ENCODE measurements at places on chromosomes 2 and 18. TPM values are rescaled to one million over a fixed set of nuclear protein-coding genes. Genes with fewer than 3 reads are reported as not detected.

Gene DOCK10
- total RNA-seq: 198 TPM

Gene SLC8A1
- total RNA-seq: 0.34 TPM

Gene CYP27A1
- 0.18 TPM for total RNA-seq

Gene DES
- total RNA-seq: not detected

Gene DPP10
- total RNA-seq: not detected

Gene CPLX4
- total RNA-seq: not detected

Gene SERPINB13
- total RNA-seq: not detected

Gene GAREM1
- total RNA-seq: not detected

Gene G6PC2
- total RNA-seq: not detected

DNA sequence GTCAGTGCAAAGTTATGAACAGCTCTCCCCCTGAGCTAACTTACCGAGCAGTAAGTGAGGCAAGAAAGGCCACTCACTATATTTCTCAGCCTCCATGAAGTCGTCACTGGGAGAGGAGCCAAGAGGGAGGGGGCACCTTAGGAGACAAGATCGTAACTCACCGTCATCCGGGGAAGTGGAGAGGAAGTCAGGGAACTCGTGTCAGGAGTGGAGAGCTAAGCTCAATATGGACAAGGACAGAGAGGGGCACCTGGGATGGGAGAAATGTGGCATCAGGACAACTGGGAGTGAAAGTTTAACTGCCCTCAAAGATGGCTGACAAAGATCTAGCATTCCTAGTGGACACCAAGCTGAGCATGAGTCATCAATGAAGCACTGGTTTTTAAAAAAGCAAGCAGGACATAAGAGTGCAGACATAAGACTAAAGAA, 37.1 kb downstream of the BCL11A start:
- H3K4me3 ChIP-seq: no peak overlapping the region
- H3K27me3 ChIP-seq: peaks cover 8% of the 10 kb centered on the region
- H3K4me1 ChIP-seq: peaks cover 20% of the 10 kb centered on the region
- no peaks in the 10 kb centered on the region for H3K36me3 ChIP-seq
- DNase-seq: no peak
- no peak overlapping the region for H3K27ac ChIP-seq

DNA sequence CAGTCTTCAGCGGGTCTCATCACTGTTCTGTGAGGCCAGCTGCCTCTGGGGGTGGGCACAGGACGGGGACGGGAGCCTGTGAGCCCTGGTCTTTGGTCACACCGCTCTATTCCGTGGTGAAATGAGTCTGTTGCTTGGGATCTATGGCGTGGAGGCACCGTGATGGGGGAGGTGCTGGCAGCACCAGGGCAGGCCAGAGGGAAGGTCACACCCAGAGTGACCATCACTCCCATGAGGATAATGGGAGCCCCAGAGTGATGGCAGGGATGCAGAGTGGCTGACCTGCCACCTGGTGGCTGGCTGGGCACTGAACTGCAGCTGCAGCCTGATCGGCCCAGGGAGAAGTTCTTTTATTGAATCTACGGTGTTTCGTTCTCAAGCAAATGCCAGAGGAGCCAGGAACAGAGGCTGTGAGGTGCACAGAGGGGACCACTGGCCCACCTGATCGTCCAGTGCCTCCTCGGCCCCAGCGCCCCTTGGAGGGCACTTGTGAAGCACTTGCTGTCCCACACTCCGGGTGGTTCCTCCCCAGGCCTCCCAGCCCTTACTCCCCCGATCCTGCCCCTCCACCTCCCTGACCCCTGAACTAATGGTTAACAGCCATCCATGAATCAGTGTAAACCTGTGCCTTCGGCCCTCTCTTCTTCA, 17.9 kb downstream of the KCNIP3 start:
- no peak overlapping the region for H3K27ac ChIP-seq
- H3K27me3 ChIP-seq: peaks cover 2% of the 10 kb centered on the region
- no peaks in the 10 kb centered on the region for H3K4me1 ChIP-seq
- peak; percentile 21 for DNase-seq
- H3K36me3 ChIP-seq: no peaks in the 10 kb centered on the region
- no peak overlapping the region for H3K4me3 ChIP-seq

GRCh38 chr2:2181493-2181892, 149.6 kb downstream of the MYT1L start:
- H3K27ac ChIP-seq: no peak overlapping the region
- no peaks in the 10 kb centered on the region for H3K27me3 ChIP-seq
- H3K36me3 ChIP-seq: no peaks in the 10 kb centered on the region
- H3K4me3 ChIP-seq: no peak overlapping the region
- DNase-seq: no peak

GRCh38 chr2:133504566-133505505, 63.4 kb downstream of the NCKAP5 start:
- no peaks in the 10 kb centered on the region for H3K27me3 ChIP-seq
- H3K36me3 ChIP-seq: no peaks in the 10 kb centered on the region
- no peak for DNase-seq
- no peaks in the 10 kb centered on the region for H3K4me1 ChIP-seq

DNA sequence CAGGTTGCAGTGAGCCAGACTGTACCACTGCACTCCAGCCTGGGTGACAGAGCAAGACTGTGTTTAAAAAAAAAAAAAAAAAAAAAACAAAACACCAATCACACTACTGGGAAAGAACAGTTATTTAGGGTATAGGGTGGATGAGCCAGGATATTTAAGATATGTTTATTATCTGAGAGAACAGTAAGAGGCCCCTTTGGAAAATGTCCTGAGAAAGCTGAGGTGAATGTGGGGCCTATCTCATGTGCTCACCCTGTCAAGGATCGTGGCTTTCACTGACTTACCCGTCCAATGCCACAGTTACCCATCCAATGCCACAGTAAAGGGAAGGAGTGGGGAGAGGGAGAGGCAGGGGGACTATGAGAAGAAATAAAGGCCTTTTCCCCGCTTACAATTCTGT, 19.9 kb upstream of the ENOSF1 start:
- DNase-seq: no peak
- no peak overlapping the region for H3K27ac ChIP-seq
- peaks cover 7% of the 10 kb centered on the region for H3K4me1 ChIP-seq
- H3K27me3 ChIP-seq: no peaks in the 10 kb centered on the region
- peaks cover 58% of the 10 kb centered on the region for H3K36me3 ChIP-seq

GRCh38 chr2:16716024-16716423, 50.4 kb upstream of the CYRIA start:
- no peak for DNase-seq
- no peaks in the 10 kb centered on the region for H3K4me1 ChIP-seq
- H3K27me3 ChIP-seq: peaks cover 2% of the 10 kb centered on the region
- H3K36me3 ChIP-seq: no peaks in the 10 kb centered on the region

- no peak for DNase-seq
- H3K27ac ChIP-seq: no peak overlapping the region
- H3K36me3 ChIP-seq: no peaks in the 10 kb centered on the region
- peaks cover 42% of the 10 kb centered on the region for H3K4me1 ChIP-seq
- H3K27me3 ChIP-seq: no peaks in the 10 kb centered on the region
Observed at GRCh38 chr2:100137318-100137717, 5.1 kb downstream of the AFF3 start.

GRCh38 chr2:98086491-98087446, at the start of gene VWA3B:
VWA3B (plus strand) TSS chr2:98087167; CDS start chr2:98093093, 5,926 bp downstream.
- peak within 1 kb of the TSS; percentile 63 for H3K4me3 ChIP-seq
- peak within 1 kb of the TSS; percentile 29 for H3K27ac ChIP-seq
- no peaks in the 10 kb centered on the region for H3K36me3 ChIP-seq
- peaks cover 24% of the 10 kb centered on the region for H3K4me1 ChIP-seq

DNA sequence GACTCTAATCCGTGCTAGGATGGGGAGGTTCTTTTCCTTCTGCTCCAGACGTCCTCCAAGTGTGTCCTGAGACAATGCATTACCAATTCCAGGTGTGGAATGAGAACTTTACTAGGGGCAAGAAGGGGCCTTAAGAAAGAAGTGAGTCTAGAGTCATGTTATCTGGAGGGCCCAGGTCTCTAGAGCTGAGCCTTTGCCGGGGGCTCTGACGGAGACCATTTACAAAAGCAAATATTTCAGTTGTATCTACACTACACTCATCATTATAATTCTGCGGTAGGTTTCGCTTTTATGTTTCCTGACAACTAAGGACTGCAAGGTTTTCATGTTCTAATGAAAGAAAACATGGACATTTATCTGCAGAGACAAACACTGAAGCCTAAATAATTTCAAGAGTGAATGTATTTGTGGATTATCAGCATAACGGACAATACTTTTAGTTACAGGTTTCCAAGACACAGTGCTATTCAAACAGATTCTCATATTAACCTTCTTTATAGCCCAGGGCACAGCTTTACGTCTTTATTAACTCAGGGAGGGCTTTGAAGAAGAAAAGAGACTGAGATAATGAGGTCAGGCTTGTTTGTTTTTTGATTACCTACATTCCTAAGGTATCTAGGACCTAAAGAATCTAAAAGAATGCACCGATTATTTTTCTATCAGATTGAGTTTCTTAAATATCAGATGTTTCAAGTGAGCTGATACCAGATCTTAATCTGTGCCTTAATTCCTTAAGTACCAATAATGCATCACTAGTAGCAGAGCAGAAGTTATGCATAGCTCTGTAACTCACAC, 15.0 kb upstream of the LAMA1 start:
- no peaks in the 10 kb centered on the region for H3K4me1 ChIP-seq
- H3K27me3 ChIP-seq: no peaks in the 10 kb centered on the region
- no peaks in the 10 kb centered on the region for H3K36me3 ChIP-seq
- no peak overlapping the region for H3K4me3 ChIP-seq
- no peak for DNase-seq

DNA sequence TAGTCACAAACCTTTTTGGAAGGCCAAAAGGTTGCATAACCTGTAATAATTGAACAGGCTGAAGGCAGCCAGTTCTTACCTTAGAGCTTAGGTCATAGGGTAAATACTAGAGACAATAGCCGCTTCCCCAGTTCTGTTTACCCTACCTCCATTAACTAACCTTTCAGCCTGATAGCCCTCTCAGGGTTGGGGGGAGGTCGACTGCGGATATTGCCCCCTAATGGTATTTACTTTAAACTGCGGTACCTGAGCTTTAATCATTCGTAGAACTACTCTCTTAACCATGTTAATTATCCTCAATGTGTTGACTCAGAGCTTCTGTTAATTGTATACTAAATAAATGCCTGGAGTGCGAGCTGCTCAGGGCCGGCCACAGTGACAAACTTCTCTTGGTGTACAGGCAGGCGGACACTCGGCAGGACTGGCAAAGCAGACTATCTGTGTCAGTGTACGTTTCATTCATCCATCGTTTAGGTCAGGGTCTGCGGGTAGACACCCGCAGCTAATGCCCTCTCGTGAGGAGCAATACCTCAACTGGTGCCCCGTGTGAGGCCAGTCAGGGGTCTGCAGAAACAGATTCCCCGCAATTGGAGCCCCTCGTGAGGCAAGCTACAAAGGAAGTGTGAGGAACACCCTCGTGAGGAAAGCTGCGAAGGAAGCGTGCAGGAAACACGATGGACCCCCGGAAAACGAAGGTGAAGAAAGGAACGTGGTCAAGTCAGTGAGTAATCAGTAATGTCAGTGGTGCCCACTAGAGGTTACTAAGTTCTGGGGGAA, 115.3 kb upstream of the SCN7A start:
- H3K4me3 ChIP-seq: no peak overlapping the region
- H3K27me3 ChIP-seq: peaks cover 16% of the 10 kb centered on the region
- no peak overlapping the region for H3K27ac ChIP-seq
- DNase-seq: no peak
- peaks cover 12% of the 10 kb centered on the region for H3K4me1 ChIP-seq
- no peaks in the 10 kb centered on the region for H3K36me3 ChIP-seq

- H3K4me3 ChIP-seq: no peak overlapping the region
- no peaks in the 10 kb centered on the region for H3K27me3 ChIP-seq
- H3K27ac ChIP-seq: no peak overlapping the region
- peaks cover 24% of the 10 kb centered on the region for H3K4me1 ChIP-seq
Observed at GRCh38 chr2:75705921-75706320, 4.8 kb downstream of the GCFC2 start.

DNA sequence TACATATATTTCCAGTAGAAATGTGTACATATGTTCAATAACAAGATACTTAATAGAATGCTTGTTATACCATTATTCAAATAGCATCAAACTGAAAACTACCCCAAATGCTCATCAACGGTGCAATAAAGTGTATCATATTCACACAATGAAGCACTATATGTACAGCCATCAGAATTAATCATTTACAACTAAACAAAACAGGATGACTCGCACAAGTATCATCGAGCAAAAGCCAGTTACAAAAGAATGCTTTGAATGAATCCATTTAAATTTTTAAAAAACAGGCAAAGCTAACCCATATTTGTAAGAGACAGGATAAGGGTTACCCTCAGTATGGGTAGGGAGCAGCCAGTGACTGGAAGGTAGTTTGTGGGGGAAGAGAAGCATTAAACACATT, 132.8 kb upstream of the PDE1A start:
- DNase-seq: no peak
- H3K27ac ChIP-seq: no peak overlapping the region
- H3K4me1 ChIP-seq: no peaks in the 10 kb centered on the region
- H3K27me3 ChIP-seq: no peaks in the 10 kb centered on the region
- no peak overlapping the region for H3K4me3 ChIP-seq

GRCh38 chr2:173762221-173762620, 203.0 kb downstream of the SP3 start:
- no peak for DNase-seq
- H3K4me1 ChIP-seq: no peaks in the 10 kb centered on the region
- H3K27ac ChIP-seq: no peak overlapping the region
- H3K36me3 ChIP-seq: no peaks in the 10 kb centered on the region
- H3K4me3 ChIP-seq: no peak overlapping the region

- peak overlapping the region; percentile 52 for H3K4me3 ChIP-seq
- peaks cover 22% of the 10 kb centered on the region for H3K4me1 ChIP-seq
- H3K36me3 ChIP-seq: no peaks in the 10 kb centered on the region
- no peaks in the 10 kb centered on the region for H3K27me3 ChIP-seq
Observed at GRCh38 chr18:77004555-77005380, 127.8 kb downstream of the MBP start.

DNA sequence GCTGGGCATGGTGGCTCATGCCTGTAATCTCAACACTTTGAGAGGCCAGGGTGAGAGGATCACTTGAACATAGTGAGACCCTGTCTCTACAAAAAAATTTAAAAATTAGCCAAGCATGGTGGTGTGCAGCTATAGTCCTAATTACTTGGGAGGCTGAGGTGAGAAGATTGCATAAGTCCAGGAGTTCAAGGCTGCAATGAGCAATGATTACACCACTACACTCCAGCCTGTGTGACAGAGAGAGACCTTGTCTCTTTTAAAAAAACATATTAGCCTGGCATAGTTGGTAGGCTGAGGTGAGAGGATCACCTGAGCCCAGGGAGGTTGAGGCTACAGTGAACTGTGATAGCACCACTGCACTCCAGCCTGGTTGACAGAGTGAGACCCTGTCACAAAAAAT, 13.7 kb downstream of the TRAPPC8 start:
- H3K27ac ChIP-seq: no peak overlapping the region
- peaks cover 23% of the 10 kb centered on the region for H3K36me3 ChIP-seq
- H3K27me3 ChIP-seq: no peaks in the 10 kb centered on the region
- peaks cover 12% of the 10 kb centered on the region for H3K4me1 ChIP-seq
- H3K4me3 ChIP-seq: no peak overlapping the region
- DNase-seq: no peak

GRCh38 chr18:55778788-55779690, 191.0 kb upstream of the TCF4 start:
- H3K4me3 ChIP-seq: peak overlapping the region; percentile 42
- H3K27ac ChIP-seq: no peak overlapping the region
- H3K36me3 ChIP-seq: no peaks in the 10 kb centered on the region
- peaks cover 42% of the 10 kb centered on the region for H3K27me3 ChIP-seq
- DNase-seq: no peak

Measured in activated CD8-positive, alpha-beta T cell treated with anti-CD3 and anti-CD28 coated beads for 36 hours (primary cell).